Stimulated activated CD4-positive, alpha-beta T cell treated with anti-CD3 and anti-CD28 coated beads, Interleukin-1b, Interleukin-23, amount 100 ng/mL, for 1 hour (primary cell): ENCODE measurements at places on chromosomes 5 and 9.

DNA sequence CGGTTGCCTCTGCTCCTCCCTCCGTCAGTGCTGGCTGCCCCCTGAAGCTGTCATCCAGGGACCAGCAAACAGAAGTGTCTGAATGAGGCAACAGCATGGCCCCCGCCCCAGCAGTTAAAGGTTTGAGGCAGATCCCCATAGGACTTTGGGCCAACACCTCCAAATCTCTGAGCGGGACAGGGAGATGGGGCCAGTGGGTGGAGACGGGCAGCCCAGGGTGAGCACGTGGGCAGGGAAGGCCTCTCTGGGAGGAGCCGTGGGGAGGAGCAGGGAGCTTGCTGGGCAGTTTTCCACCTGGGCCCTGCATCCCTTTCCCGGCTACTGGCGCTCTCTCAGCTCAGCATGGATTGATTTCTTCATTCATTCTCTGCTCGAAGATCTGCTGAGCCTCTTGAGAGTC, 39.1 kb upstream of the NOTCH1 start:
- DNase-seq = no peak

GRCh38 chr5:141715346-141715905, 33.4 kb upstream of the ARAP3 start:
- DNase-seq = no peak

DNA sequence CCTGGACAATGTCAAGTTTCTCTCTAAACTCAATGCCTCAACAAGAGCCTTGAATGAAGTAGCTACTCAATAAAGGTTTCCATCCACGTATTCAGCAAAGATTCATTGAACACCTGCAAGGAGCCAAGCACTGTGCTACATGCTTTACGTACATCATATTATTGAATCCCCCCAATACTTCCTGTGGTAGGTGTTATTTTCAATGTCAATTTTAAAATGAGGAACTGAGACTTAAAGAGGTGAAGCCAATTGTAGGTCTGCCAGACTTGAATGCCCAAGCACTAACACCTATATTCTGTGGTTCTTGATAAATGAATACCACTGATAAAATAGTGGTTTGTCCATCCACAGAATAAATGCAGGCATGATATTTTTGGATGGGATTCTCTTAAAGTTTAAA, 162.3 kb downstream of the DRD1 start:
- DNase-seq = no peak

- no peak for DNase-seq
Measured at GRCh38 chr5:165631235-165631634, 2125.8 kb downstream of the MAT2B start.

DNA sequence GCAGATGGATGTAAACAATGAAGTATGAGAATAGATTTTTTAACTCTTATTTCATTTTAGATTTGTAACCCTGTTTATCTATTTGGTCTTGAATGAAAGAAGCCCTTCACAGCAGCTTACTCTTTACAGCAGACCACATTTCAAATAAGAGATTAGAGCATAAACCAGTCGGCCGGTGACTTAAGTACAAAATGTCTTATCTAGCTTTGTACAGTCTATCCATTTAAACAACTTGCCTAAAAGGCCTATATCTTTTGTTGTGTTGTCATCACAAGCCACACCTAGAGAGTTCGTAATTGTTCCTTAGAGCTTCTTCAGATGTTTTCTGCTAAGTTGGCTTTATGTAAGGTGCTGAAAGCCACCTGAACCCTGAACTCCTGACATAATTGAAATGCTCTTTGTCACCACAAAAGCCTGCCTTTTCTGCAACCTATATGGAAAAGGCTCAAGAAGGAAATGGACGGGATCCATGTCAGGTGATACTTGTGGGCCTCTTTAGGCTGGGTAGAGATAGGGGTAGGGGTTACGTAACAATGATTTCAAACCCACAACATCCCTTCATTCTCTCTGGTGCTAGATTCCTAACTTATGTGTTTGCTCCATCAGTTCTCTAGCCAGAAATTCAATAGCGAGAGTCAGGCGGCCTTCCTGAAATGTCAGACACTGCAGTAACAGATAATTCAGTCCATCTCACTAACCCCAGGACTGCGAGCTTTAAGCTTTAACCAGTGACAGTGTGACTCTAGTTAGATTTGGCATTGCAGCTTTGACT, 162.5 kb downstream of the CD180 start:
- no peak for DNase-seq

GRCh38 chr5:74096325-74096724, 470.3 kb downstream of the ARHGEF28 start:
- DNase-seq = no peak

- no peak for DNase-seq
Measured at GRCh38 chr9:123395689-123396511, 39.9 kb downstream of the CRB2 start.

- DNase-seq = no peak
Measured at GRCh38 chr5:169569513-169569912, 14.1 kb upstream of the SPDL1 start.
